Activated CD4-positive, alpha-beta T cell treated with anti-CD3 and anti-CD28 coated beads, Interleukin-10, Interleukin-2, amounts not matched to agents 100 ng/mL and 50 ng/mL, durations not matched to agents 16 hours and 8 hours (primary cell): ENCODE measurements at places on chromosomes 2 and 18.

DNA sequence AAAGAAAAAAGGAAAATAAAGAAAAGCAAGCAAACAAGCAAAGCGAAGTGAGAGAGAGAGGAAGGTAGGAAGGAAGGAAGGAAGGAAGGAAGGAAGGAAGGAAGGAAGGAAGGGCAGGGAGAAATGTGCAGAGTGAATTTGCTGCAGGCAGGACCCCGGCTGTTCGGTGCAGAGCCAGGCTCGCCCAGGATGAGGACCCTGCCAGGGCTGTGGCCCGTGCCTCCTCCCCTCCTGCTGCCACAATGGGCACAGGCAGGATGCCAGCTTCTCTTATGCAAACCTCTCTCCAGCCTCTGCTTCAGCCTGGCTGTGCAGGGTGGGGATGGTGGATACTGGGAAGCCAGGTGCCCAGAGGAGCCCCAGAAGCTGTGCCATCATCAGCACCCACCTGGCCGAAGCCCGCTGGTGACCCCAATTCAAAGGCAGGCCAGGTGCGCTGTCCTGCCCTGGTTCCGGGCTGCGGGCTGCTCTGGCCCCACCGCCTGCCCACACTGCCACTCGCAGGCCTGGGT is 3.2 kb downstream of the GPR17 start:
- no peak for DNase-seq

DNA sequence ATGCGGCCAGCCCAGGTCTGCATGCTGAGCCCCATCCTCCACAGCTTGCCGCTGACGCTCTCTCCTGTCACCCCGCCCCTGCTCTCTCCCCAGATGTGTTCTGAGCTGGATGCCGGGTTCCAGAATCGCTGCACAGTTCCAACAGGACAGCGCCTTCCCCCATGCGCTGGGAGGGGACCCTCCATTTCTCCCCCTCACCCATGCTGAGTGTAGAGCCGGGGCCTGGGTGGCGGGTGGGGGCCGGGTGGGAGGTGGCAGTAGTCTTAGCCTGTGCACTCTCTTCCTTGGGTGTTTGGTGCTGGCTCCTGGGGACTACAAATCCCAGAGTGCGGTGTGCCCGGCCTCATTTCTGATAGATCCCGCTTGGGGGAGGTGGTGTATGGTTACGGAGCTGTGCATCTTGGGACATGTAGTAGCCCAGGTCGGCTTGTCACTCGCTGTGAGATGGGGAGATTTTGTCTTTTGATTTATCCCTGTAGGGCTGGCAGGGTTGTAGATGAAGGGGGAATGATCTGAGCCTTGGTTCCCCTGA is 6.8 kb downstream of the DNAJB2 start:
- DNase-seq, result no peak

DNA sequence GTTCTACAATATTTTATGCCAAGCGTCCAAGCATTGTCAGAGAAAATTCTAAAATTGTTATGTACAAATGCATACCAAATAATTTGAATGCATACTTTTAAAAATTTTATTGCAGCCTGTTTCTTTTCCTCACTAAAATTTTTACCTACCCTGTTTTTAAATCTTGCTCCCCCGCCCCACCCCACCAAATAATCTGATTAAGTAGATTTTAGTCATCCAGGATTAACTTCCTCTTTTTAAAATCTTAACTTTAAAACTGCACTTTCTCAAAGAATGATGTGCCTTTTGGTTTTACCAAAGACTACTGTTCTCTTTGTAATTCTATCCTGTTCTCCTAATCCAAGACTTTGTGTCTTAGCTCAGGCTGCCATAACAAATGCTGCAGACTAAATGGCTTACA is 269.4 kb upstream of the FN1 start:
- no peak for DNase-seq

GRCh38 chr2:105338020-105338385 is 663 bp downstream of the C2orf49 start:
- DNase-seq, result no peak

GRCh38 chr2:19158211-19158610 is 200.2 kb downstream of the OSR1 start:
- DNase-seq, result no peak

DNA sequence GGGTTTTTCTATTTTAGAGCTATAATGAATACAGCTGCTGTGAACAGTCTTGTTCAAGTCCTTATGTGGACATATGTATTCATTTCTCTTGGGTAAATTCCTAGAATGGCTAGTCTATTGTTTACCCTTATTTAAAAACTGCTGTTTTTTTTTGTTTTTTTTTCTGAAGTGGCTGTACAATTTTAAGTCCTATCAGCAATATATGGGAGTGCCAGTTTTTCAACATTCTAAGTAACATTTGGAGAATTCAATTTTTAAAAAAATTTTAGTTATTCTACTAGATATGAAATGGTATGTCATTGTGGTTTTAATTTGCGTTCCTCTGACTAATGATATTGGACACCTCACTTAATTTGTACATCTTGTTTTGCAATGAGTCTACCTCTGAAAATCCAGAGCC is 349.7 kb downstream of the SATB2 start:
- DNase-seq, result no peak

- DNase-seq, result peak; percentile 7
These were observed 576 bp downstream of the NYAP2 start for GRCh38 chr2:225400060-225400511.

DNA sequence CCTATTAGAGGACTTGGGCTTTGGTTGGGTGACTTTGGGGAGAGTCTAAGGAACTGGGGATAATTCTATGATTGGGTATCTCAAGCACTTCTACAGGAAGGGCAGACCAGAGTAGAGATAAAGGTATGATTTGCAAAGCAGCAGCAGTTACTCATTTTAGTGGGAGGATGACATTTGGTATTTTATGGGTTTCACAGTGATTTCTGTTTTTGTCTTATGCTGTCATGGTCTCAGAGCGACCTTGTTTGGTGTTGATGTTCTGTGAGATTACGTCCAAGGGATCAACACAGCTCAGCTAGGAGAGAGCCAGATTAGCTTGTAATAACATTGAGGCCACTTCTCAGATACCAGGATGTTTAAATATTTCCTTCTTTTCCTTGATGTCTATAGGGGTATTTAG is 18.2 kb downstream of the TTR start:
- no peak for DNase-seq

DNA sequence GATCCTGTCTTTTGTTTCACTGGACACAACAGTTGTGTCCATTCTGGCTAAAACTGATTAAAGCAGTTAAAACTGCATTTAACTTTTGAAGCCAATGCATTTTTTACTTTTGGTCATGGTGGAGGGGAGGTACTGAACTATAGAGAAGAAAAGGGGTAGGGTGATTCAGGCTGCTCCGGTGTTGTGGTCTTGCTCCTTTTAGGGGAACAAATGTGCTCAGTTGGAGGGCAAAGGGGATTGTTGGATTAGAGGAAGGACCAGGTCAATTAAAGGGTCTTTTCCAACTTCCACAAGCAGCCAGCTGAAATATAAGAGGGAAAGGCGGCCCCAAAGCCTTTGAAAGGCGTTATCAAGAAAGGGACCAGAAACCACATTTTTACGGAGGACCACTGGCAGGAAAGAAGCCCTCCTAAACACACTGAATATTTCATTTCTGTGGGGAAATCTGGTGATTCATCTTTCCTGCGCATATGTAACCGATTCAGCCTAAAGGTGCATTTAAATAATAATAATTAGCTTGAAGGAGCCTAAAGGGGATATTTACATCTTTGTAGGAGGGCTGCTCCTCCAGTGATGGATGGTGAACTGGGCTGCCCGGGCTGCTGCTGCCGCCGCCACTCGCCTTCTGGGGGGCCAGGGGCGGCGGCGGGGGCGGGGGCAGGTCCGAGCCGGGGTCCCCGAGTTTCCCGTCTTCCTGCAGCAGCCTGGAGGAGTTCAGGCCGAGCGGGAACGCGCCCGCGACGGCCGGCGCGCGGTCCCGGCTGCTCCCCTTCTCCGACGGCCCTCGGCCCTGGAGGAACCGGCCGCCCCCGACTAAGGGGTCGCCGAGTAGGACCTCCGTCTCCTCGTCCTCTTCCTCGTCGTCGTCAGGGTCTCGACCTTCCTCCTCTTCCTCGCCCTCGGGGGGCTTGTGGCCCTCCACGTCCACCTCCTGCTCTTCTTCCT is 5.2 kb downstream of the SKOR2 start:
- DNase-seq, result no peak

DNA sequence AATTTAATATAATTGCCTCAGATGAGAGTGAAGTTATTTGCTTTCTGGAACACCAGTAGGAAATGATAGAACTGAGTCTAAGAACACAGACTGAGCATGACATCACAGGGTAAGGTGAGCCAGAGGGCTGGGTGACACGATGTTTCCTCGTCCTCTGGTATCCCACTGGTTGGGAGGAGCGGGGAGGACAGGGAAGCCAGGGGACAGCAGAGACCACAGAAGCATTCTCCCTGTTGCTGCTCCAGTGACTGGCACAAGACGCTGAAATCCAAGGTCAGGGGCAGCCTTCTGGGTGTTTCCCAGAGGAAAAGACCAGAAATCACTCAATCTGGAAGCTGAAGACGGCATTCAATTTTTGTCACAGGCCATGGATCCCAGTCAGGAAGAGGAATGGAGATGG is 363.4 kb upstream of the SOX11 start:
- DNase-seq, result no peak

- no peak for DNase-seq
These were observed 314.3 kb upstream of the POU3F3 start for GRCh38 chr2:104539649-104540048.

GRCh38 chr18:22378672-22379282 is 38.9 kb downstream of the CTAGE1 start:
- peak; percentile 3 for DNase-seq

DNA sequence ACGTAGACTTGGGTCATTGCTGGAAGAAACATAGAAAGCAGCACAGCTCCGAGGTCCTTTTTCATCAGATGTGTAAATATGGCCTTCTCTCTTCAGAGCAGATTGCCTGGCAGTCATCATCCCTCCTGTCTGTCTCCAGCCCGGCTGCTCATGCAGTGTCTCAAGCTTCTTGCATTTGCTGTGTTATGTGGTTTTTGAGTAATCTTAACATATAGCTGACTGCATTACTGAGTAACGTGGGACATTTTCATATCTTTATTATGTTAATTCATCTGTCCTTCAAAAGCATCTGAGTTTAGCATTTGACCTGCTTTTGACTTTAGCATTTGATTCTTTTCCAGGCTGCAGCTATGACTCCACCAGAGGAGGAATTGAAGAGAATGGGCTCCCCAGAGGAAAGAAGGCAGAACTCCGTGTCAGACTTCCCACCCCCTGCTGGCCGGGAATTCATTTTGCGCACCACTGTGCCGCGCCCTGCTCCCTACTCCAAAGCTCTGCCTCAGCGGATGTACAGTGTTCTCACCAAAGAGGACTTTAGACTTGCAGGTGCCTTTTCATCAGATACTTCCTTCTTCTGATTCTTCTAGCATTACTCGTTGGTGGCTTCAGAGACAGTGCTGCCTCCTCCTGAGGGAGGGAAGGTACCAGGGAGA is 116.2 kb downstream of the RAB3GAP1 start:
- DNase-seq, result no peak
